ENCODE measurements at places on chromosomes 11 and 22.

DNA sequence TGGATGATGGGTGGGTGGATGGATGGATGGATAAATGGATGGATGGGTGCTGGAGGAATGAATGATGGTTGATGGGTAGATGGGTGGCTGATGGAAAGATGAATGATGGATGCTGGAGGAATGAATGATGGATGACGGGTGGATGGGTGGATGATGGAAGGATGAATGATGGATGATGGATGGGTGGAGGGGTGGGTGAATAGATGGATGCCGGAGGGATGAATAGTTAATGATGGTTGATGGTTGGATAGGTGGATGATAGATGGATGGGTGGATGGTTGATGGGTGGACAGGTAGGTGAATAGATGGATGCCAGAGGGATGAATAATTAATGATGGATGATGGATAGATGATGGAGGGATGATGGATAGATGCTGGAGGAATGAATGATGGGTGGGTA is 41.4 kb downstream of the ANO1 start:
- DNase-seq = no peak

DNA sequence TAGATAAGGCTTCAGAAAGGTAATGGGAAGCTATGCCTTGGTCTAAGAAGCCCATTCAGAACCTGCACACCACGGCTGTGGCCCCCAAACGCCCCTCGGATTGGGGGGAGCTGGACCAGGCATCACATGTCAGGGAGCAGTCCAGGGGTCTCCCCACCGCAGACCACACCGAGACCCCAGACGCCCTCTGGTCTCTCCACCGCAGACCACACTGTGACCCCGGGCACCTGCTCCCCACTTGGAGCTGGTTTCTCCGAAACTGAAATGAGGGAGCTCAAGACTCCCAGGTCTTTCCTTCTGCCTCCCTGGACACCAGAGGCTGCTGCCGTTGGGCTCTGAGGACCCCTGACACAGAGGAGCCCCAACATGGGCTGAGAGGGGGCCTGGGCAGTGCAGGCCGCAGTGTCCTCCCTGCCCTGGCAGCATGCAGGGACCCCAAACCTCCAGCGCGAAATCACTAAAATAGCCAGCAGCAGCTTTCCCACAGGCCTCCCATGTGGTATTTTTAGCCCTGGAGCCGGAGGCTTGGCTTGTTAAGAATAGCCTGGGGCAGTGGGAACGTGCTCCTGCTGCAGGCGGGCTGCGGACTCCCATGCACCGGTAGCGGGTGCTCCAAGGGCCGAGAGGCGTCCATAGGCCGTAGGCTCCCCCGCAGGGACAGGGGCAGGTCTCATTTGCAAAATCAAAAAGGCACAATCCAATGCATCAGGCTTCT is 7.7 kb downstream of the LINC01488 start:
- DNase-seq = no peak

GRCh38 chr11:1116104-1116503 is 41.4 kb downstream of the MUC2 start:
- no peak for DNase-seq

GRCh38 chr11:69438286-69438920 is 43.1 kb upstream of the LINC01488 start:
- DNase-seq = no peak

- DNase-seq = no peak
These were observed 9.2 kb upstream of the GAS2 start for GRCh38 chr11:22657101-22657694.

DNA sequence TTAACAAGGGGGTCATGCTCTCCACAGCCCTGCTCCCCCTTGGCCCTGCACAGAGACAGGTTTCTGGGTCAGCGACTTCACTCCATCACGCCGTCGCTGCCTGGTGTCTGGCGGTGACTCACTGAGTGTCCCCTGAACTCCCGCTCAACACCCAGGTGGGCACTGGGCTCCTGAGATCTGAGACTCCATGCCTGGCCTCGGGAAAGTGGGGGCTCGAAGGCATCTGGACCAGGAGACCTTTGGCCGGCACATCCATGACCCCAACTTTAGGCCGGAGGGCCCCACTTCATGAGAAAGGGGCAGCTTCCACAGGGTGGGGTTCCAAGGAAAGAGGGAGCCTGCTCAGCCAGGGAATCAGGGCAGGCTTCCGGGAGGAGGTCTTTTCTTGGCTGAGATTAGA is 79.3 kb upstream of the PRR5 start:
- no peak for DNase-seq

All from stimulated activated CD8-positive, alpha-beta memory T cell treated with anti-CD3 and anti-CD28 coated beads, Interleukin-12 subunit alpha, Interleukin-12 subunit beta, amount 100 ng/mL, for 4 hours (primary cell).